ENCODE measurements at places on chromosomes 11 and 22.
A peak's percentile ranks its signal among the peaks of the same experiment; 100 is the strongest.

GRCh38 chr11:113839842-113840241 is 35.5 kb downstream of the USP28 start:
- no peak for DNase-seq

GRCh38 chr11:133924661-133925060 is 32.1 kb downstream of the IGSF9B start:
- no peak for DNase-seq

- DNase-seq: no peak
These were observed 7.0 kb upstream of the MTNR1B start for GRCh38 chr11:92962446-92962845.

GRCh38 chr11:61707574-61707973 is 27.4 kb downstream of the DAGLA start:
- no peak for DNase-seq

- DNase-seq: no peak
These were observed 59.2 kb downstream of the MED15 start for GRCh38 chr22:20566420-20567260.

GRCh38 chr11:60631944-60632343 is 67.5 kb upstream of the MS4A8 start:
- no peak for DNase-seq

- no peak for DNase-seq
These were observed 151.2 kb downstream of the PGR start for GRCh38 chr11:100978442-100978841.

DNA sequence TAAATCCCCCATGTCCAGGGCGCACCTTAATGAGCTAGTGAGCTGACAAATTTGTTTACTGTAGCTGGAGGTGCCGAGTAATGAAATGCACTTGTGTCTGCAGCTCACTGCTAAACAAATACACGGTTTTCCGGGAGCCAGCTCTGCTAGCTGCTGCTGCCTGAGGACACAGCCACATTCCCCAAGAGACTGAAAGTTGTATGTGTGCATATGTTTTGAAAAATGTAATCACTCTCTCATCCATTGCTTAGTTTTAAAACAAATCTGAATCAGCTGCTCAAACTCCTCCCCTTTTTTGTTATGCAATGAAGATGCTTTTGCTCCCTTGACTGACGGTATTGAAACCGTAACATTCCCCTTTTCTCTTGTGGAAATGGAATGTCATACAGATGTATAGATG is 62.4 kb upstream of the NNMT start:
- DNase-seq: no peak

- DNase-seq: peak; percentile 60
These were observed 29.9 kb upstream of the OR10G7 start for GRCh38 chr11:124070915-124071622.

- no peak for DNase-seq
These were observed 14.9 kb upstream of the CADM1 start for GRCh38 chr11:115518983-115519628.

DNA sequence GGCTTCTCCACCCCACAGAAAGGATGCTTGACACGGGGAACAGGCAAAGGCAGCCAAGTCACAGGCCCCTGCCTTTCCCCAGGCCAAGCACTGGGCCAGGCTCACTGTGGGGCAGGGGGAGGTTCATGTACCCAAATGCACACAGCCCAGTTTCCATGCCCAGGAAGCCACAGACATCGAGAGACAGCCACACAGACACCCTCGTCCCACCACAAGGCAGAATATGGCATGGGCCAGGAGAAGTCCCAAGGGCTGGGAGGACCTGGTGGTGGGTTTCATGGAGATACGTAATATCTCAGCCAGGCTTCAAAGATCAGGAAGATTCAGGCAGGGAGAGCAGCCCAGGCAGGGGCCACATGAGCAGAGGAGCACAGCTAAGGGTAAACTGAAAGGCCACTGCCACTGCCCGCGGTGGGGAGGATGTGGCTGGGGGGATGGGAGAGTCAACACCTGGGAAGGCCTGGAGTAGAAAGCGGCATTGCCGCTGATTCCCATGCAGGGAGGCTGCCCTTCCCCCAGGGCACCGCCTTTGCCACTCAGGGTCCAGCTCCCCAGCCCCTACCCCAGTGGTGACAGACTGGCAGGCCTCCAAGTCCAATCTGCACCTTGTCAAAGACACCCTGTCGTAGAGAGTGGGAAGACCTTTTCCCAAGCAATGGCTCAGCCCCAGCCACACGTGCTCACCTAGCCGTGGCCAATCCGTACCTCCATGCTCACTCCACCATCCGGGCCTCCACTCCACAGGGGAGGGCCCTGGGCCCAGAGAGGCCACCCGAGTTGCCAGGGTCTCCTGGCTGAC is 2.4 kb upstream of the MFNG start:
- no peak for DNase-seq

GRCh38 chr22:35835267-35835997 is 117.8 kb downstream of the APOL5 start:
- DNase-seq: no peak

DNA sequence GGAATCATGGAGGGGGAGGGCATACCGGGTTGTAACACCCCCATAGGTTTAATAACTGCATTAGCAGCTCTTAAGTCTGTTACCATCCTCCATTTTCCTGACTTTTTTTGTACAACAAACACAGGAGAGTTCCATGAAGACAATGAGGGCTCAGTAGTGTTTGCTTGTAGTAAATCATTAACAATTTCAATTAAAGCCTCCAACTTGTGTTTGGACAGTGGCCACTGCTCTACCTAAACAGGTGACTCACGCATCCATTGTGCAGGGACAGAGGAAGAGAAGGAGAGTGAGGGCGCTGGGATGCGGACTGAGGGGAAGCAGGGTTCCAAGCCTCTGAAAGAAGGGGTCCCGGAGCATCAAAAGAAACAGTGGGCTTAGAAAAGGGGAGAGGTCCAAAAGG is 21.3 kb upstream of the MTNR1B start:
- DNase-seq: no peak

GRCh38 chr11:12195768-12196167 is 85.4 kb downstream of the MICAL2 start:
- no peak for DNase-seq

GRCh38 chr22:35864545-35865165 is 147.0 kb downstream of the APOL5 start:
- DNase-seq: no peak

- no peak for DNase-seq
These were observed 27.3 kb downstream of the FAM118A start for GRCh38 chr22:45336971-45337431.

DNA sequence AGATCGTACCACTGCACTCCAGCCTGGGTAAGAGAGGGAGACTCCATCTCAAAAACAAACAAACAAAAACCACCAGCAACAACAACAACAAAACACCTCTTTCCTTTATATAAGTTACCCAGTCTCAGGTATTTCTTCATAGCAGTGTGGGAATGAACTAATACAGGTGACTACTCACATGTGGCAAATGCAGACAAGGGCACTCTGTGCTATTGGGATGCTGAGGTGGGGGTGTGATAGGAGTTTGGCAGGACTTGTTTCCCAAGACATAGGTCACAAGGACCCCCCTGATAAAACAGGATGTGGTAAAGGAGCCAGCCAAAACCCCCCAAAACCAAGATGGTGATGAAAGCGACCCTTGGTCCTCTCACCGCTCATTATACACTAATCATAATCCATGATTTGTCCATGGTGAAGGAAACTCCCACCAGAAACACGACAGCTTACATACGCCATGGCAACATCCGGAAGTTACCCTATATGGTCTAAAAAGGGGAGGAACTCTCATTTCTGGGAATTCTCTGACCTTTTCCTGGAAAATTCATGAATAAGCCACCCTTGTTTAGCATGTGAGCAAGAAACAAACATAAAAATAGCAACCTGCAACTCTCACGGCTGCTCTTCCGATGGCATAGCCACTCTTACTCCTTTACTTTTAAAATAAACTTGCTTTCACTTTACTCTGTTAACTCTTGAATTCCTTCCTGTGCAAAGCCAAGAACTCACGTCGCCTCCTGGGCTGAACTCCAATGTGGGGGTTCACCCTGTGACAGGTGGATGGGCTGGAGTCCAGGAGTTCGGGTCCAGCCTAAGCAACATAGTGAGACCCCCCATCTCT is 18.8 kb upstream of the INCENP start:
- no peak for DNase-seq

DNA sequence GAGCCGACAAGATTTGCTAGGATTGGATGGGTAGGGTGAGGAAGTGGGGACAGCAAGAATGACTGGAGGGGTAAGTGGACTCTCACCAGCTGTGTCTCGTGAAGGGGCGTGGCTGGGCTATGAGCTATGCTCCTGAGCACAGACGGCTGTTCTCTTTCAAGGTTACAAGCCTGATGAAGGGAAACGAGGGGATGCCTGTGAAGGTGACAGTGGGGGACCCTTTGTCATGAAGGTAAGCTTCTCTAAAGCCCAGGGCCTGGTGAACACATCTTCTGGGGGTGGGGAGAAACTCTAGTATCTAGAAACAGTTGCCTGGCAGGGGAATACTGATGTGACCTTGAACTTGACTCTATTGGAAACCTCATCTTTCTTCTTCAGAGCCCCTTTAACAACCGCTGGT is 19.9 kb downstream of the F2 start:
- DNase-seq: no peak

- DNase-seq: no peak
These were observed 12.1 kb upstream of the BLID start for GRCh38 chr11:122128146-122128545.

DNA sequence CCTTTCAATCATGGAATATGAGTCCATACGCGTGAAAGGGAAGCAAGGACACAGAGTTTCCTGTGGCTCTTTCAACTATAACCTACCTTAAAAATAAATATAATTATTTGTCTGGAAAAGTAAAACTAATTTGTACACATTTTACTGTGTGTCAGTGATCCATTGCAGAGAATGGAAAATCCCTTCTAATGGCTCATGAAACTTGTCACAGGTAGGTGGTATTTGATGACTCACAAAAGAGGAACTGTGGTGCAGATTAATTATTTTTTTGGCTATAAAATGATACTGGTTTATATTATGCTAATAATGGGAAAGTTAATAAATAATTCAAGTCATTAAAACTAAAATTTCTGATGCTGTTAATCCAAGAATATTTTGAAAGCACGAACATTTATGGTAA is 792.2 kb downstream of the METTL15 start:
- DNase-seq: no peak

GRCh38 chr11:59365232-59366018 is 6.7 kb downstream of the OR5AN1 start:
- no peak for DNase-seq

- no peak for DNase-seq
These were observed 56.3 kb downstream of the DGCR2 start for GRCh38 chr22:19065929-19066328.

DNA sequence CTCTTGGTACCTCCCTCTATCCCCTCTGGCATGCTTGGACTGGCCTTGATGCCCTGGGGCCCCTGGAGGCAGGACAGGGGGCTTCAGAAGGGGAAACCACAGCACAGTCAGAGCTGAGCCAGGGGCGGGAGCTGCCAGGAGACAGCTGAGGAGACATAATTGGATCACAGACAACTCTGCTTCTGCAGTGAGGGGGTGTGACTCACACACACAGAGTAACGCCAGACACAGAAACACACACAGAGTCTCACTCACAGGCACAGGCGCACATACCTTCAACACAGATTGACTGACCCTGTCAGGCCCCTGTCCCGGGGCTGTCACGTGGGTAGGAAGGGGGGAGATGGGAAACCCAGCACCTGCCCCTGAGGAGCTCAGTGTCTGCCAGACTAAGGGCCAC is 20.6 kb downstream of the STARD10 start:
- peak; percentile 92 for DNase-seq

- DNase-seq: no peak
These were observed 32.6 kb upstream of the TOLLIP start for GRCh38 chr11:1341928-1342524.

DNA sequence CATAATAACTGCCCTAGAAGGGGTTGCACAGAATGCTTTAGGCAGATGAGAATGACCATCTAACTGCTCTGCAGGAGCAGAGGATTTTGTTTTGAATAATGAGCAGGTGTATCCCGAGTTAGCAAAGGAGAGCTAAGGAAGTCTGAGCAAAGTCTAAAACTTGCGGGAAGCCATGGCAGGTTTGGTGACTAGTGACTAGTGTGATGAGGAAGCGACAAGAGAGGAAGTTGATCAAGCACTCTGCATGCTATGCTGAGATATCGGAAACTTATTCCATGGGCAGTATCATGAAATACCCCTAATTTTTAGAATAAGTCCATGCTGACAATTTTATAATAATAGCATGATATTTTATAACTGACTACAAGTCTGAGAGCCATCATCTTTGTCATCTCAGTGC is 12.9 kb downstream of the OLFML1 start:
- no peak for DNase-seq

All from BE2C (cell line).